ENCODE measurements at places on chromosomes 2 and 18.
A peak's percentile ranks its signal among the peaks of the same experiment; 100 is the strongest.

DNA sequence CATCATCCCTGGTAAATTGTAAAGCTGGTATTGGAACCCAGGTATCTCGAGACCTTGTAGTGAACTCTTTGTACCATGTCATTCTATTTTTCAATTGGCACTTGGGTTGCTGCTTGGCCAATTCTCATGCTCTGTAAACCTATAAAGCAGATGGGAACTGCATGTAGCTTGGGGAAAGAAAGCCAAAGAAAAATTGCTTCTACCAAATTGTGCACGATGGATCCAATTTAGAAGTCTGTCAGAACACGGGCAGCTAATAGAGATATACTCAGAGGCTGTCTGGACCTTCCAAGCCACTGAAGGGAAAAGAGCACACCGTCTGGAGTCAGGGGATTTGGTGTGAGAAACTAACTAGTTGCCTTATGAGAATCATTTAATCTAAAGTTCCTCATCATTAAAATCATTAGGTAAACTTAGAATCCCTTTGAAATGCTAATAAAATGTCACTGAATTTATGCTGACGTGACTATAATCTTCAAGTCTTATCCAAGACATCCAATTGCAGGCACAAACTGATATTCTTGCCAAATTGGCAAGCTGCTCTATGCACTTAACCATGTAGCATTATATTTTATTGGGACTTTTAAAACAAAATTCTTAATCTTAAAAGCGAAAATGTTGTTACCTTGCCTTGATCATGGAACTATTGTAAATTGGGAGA, 206.8 kb downstream of the DCC start:
- no peak overlapping the region for H3K4me3 ChIP-seq
- H3K27me3 ChIP-seq = no peaks in the 10 kb centered on the region
- H3K36me3 ChIP-seq = no peaks in the 10 kb centered on the region
- H3K4me1 ChIP-seq = no peaks in the 10 kb centered on the region
- no peak overlapping the region for H3K27ac ChIP-seq
- no peak for DNase-seq

GRCh38 chr2:1152375-1152774, 201.7 kb downstream of the SNTG2 start:
- no peak overlapping the region for H3K27ac ChIP-seq
- H3K4me3 ChIP-seq = no peak overlapping the region
- peaks cover 5% of the 10 kb centered on the region for H3K4me1 ChIP-seq
- H3K36me3 ChIP-seq = no peaks in the 10 kb centered on the region
- DNase-seq = no peak

GRCh38 chr18:11005528-11005927, 143.8 kb downstream of the PIEZO2 start:
- DNase-seq = no peak
- H3K4me1 ChIP-seq = no peaks in the 10 kb centered on the region
- no peak overlapping the region for H3K4me3 ChIP-seq
- H3K27ac ChIP-seq = no peak overlapping the region
- no peaks in the 10 kb centered on the region for H3K36me3 ChIP-seq

- no peak overlapping the region for H3K27ac ChIP-seq
- 0 out of 2 replicates have a peak, but pooled peaks cover 3% of the 10 kb centered on the region for H3K36me3 ChIP-seq
- no peak for DNase-seq
- H3K4me3 ChIP-seq = no peak overlapping the region
- H3K27me3 ChIP-seq = no peaks in the 10 kb centered on the region
Observed at GRCh38 chr2:2769481-2770431, 438.7 kb upstream of the MYT1L start.

DNA sequence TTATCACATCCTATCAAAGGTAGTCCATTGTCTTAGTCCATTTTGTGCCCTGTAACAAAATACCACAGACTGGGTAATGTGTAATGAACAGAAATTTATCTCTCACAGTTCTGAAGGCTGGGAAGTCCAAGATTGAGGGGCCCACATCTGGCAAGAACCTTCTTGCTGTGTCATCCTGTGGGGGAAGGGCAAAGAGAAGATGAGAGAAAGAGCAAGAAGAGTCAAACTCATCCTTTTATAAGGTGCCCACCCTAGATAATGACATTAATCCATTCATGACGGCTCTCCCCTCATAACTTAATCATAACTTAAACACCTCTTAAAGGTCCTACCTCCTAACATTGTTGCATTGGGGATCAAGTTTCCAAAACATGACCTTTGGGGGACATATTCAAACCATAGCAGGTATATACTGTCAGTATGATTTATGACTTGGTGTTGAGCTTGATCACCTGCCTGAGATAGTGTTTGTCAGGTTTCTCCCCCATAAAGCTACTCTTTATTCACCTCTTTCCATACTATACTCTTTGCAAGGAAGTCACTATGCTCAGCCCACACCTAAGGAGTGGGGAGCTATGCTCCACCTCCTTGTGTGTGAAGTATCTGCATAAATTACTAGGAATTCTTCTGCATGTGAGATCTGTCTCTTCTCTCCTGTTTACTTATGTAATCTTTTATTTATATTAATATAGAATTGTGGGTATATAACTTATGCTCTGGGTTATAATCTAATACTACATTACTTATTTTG, 5.2 kb upstream of the MAP3K2 start:
- peaks cover 7% of the 10 kb centered on the region for H3K36me3 ChIP-seq
- H3K4me3 ChIP-seq = no peak overlapping the region
- DNase-seq = no peak
- H3K4me1 ChIP-seq = peaks cover 34% of the 10 kb centered on the region

- H3K4me3 ChIP-seq = no peak overlapping the region
- no peaks in the 10 kb centered on the region for H3K27me3 ChIP-seq
- peaks cover 33% of the 10 kb centered on the region for H3K4me1 ChIP-seq
- peaks cover 7% of the 10 kb centered on the region for H3K36me3 ChIP-seq
Observed at GRCh38 chr2:189190685-189191084, 11.1 kb upstream of the COL5A2 start.

- H3K27ac ChIP-seq = no peak overlapping the region
- no peaks in the 10 kb centered on the region for H3K36me3 ChIP-seq
- H3K27me3 ChIP-seq = no peaks in the 10 kb centered on the region
- H3K4me1 ChIP-seq = peaks cover 36% of the 10 kb centered on the region
- no peak overlapping the region for H3K4me3 ChIP-seq
Observed at GRCh38 chr2:212897296-212897695, 254.1 kb downstream of the IKZF2 start.

- peak overlapping the region; percentile 64 for H3K27ac ChIP-seq
- H3K27me3 ChIP-seq = peaks cover 2% of the 10 kb centered on the region
- peaks cover 80% of the 10 kb centered on the region for H3K4me1 ChIP-seq
- DNase-seq = peak; percentile 90
Observed at GRCh38 chr2:162072181-162072702, 1.8 kb downstream of the DPP4 start.

DNA sequence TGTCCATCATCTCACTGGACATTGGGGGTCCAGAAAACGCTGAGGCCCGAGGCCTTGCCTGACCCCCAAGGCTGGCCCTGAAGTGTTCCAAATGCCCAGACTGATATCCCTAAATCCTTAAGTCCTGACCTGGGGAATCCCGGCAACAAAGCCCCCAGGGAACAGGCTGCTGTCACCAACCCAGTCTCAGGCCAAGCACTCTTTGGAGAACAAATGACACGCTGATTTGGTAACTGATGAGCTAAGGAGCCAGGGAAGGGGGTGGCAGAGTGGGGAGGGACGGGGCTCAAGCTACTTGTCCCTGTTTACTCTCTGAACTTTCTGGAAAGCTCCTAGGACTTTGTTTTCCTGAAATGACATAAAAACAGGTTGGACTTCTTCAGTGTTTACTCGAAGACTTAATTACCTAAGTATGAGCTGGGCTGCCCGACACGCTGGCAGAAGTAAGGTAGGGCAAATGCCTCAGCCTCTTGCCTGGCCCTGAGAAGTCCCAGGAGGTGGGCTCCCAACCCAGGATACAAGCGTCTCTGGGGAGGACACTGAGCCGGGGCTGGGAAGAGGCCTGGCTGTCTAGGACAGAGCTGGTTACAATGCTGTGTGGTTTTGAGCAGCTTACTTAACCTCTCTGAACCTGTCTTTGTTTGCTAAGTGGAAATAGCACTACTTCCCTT, 105.5 kb upstream of the GLI2 start:
- peaks cover 5% of the 10 kb centered on the region for H3K27me3 ChIP-seq
- no peak for DNase-seq
- no peak overlapping the region for H3K4me3 ChIP-seq
- H3K36me3 ChIP-seq = peaks cover 8% of the 10 kb centered on the region
- H3K4me1 ChIP-seq = peaks cover 28% of the 10 kb centered on the region

- H3K27ac ChIP-seq = no peak overlapping the region
- DNase-seq = peak; percentile 12
- H3K36me3 ChIP-seq = no peaks in the 10 kb centered on the region
- H3K4me3 ChIP-seq = no peak overlapping the region
- H3K4me1 ChIP-seq = no peaks in the 10 kb centered on the region
Observed at GRCh38 chr2:142140434-142140845, 9.6 kb upstream of the LRP1B start.

- peaks cover 62% of the 10 kb centered on the region for H3K36me3 ChIP-seq
- H3K4me3 ChIP-seq = no peak overlapping the region
- H3K27ac ChIP-seq = no peak overlapping the region
- DNase-seq = no peak
- H3K27me3 ChIP-seq = peaks cover 9% of the 10 kb centered on the region
Observed at GRCh38 chr18:3460823-3461398, 10.9 kb downstream of the TGIF1 start.

- H3K36me3 ChIP-seq = no peaks in the 10 kb centered on the region
- no peaks in the 10 kb centered on the region for H3K27me3 ChIP-seq
- H3K27ac ChIP-seq = no peak overlapping the region
Observed at GRCh38 chr2:189960346-189960745, 102.2 kb downstream of the MSTN start.

- no peak for DNase-seq
- no peaks in the 10 kb centered on the region for H3K4me1 ChIP-seq
- no peak overlapping the region for H3K4me3 ChIP-seq
Observed at GRCh38 chr2:206481056-206481455, 37.7 kb downstream of the ADAM23 start.

GRCh38 chr2:204115137-204116056, 178.8 kb downstream of the ICOS start:
- H3K4me3 ChIP-seq = no peak overlapping the region
- no peak for DNase-seq
- H3K36me3 ChIP-seq = no peaks in the 10 kb centered on the region
- H3K27me3 ChIP-seq = peaks cover 8% of the 10 kb centered on the region
- no peak overlapping the region for H3K27ac ChIP-seq
- peaks cover 9% of the 10 kb centered on the region for H3K4me1 ChIP-seq

DNA sequence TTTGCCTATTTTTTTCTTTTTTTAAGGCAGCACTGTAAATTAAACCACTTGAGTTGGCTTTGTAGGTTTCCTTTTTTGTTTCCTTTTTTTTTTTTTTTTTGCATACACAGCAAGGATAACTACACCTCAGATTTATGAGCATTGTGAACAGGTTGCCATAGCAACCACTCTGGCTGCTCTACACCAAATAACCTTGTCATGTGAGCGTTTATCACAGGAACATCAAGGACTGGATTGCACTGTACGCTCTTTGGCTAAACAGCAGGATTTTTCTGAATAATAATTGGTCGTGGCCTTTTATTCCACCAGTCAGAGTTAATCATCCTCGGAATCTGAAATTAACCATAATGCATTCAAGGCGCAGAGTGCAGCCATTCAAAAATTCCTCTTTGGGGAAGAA, 199.1 kb upstream of the SLC14A2 start:
- no peak overlapping the region for H3K4me3 ChIP-seq
- no peaks in the 10 kb centered on the region for H3K4me1 ChIP-seq
- peak; percentile 13 for DNase-seq
- no peak overlapping the region for H3K27ac ChIP-seq
- H3K27me3 ChIP-seq = peaks cover 9% of the 10 kb centered on the region

DNA sequence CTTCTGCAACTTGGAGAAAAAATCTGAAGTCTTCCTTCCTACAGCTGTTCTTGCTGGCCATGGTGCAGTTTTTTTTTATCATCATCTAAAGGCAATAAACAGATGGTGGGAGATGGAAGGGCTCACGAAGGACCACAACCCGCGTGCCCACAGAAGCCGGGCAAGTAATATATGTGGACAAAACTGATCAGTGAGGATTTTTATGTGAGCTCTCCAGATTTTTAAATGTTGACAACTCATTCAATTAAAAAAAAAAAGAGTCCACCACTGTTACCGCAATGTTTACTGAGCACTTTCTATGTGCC, 55.9 kb upstream of the CREB1 start:
- peaks cover 44% of the 10 kb centered on the region for H3K4me1 ChIP-seq
- DNase-seq = no peak
- no peaks in the 10 kb centered on the region for H3K36me3 ChIP-seq
- H3K4me3 ChIP-seq = no peak overlapping the region
- no peaks in the 10 kb centered on the region for H3K27me3 ChIP-seq

DNA sequence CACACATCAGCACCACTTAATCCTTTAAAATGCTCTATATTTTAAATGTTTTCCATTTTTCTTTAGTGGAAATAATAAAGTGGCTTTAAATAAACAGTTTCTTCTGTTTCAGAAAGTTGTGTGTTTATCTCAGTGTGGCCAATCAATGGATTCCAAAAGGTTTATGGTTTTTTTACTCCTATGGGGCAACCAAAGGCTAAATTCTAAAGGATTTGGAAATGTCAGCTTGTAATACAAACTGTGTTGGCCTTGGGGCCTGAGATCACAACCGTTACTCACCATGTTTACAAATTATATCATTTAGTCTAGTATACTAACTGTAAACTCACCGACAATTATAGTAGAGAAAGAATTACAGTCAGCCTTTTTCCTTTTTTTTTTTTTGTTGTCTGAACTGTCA, 827.2 kb downstream of the EPHA4 start:
- H3K4me3 ChIP-seq = no peak overlapping the region
- no peak overlapping the region for H3K27ac ChIP-seq
- DNase-seq = no peak
- no peaks in the 10 kb centered on the region for H3K36me3 ChIP-seq

GRCh38 chr2:223991611-223992010, 34.3 kb downstream of the MRPL44 start:
- H3K4me3 ChIP-seq = no peak overlapping the region
- no peak overlapping the region for H3K27ac ChIP-seq
- H3K36me3 ChIP-seq = peaks cover 16% of the 10 kb centered on the region

GRCh38 chr2:45390861-45391260, 220.2 kb downstream of the SRBD1 start:
- H3K36me3 ChIP-seq = peaks cover 22% of the 10 kb centered on the region
- no peak overlapping the region for H3K4me3 ChIP-seq
- no peak for DNase-seq
- no peak overlapping the region for H3K27ac ChIP-seq
- H3K4me1 ChIP-seq = peaks cover 16% of the 10 kb centered on the region

GRCh38 chr2:202592566-202592965, 42.2 kb upstream of the FAM117B start:
- H3K27me3 ChIP-seq = peaks cover 2% of the 10 kb centered on the region
- H3K4me1 ChIP-seq = peaks cover 9% of the 10 kb centered on the region
- no peaks in the 10 kb centered on the region for H3K36me3 ChIP-seq
- DNase-seq = no peak
- H3K4me3 ChIP-seq = no peak overlapping the region

DNA sequence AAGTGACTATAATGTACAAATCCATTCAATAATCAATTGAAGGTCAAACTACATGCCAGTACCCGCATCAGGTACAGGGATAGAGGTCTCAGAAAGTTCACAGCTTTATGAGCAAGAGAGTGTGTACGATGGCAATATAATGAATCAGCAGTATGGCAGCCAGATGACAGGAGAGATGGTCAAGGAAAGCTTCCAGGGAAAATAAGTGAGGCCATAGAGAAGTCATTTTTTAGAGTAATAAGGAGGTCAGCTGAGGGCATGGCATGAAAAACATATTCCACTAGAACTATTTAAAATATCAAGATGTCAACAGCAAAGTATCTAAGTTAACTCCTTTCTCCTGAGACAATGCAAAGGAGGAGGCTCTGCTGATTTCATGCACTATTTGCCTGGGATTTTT, 108.0 kb downstream of the SLC8A1 start:
- peaks cover 83% of the 10 kb centered on the region for H3K4me1 ChIP-seq
- H3K27me3 ChIP-seq = peaks cover 5% of the 10 kb centered on the region
- DNase-seq = peak; percentile 70
- H3K36me3 ChIP-seq = no peaks in the 10 kb centered on the region

GRCh38 chr2:219803294-219803693, 175.9 kb downstream of the SLC4A3 start:
- H3K4me1 ChIP-seq = peaks cover 9% of the 10 kb centered on the region
- peak; percentile 29 for DNase-seq
- no peaks in the 10 kb centered on the region for H3K36me3 ChIP-seq

All from HFFc6 (cell line).